Vagina (tissue), 2 donors: ENCODE measurements at places on chromosomes 1 and 21.

- DNase-seq, result no peak
Observed at GRCh38 chr1:168054117-168054516, 82.6 kb downstream of the GPR161 start.

DNA sequence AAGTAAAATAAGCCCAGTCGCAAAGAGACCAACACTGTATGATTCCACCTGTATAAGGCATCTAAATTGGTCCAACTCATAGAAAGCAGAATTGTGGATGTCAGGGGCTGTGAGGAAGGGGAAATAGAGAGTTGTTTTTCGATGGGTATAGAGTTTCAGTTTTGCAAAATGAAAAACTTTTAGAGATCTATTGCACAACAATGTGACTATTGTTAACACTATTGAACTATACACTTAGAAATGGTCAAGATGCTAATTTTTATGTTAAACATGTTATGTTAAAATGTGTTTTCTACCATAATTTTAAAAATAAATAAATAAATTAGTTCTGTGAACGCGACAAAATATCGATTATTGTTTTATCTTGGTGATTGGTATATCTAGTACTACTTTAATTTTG, 192.4 kb downstream of the PTGER3 start:
- no peak for DNase-seq

DNA sequence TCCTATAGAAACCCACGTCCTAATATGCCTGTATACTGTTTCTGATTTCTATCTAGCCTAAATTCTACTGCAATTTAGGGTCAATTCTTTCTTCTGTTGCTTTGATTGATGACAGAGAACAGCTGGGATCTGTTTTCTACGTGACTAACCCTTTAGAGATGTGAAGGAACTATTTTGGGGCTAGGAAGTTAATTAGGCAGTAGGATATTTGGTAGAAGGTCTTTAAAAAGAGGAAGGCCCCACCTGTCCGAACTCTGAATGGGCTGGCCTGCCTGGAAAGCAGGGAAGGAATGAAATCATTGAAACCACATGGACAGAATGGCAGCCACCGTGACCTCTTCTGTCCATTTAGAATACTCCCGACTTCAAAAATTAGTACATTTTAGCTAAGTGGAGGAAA, 21.0 kb downstream of the EIF2D start:
- no peak for DNase-seq

DNA sequence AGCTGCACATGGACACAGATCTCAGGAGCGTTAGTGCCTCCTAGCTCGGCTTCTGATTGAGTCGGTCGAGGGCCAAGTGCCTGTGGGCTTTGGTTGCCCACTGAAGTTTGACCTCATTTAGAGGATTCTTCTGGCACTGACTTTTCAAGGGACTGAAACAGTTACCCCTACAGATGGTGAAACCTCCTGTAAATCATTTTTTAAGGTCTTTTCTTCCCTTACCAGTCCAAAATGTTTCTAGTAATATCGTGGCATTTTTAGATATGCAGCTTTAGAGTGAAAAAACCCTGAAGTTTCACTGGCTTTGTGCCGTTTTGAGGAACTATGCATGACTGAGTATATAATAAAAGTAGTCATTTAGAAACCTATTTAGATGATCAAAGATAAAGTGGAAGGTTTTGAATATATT, 34.7 kb upstream of the L1TD1 start:
- DNase-seq, result no peak
